Psoas muscle (tissue), 8 donors: ENCODE measurements at places on chromosomes 2 and 18. TPM values are rescaled to one million over a fixed set of nuclear protein-coding genes. Genes with fewer than 3 reads are reported as not detected.

- DNase-seq, result peak; percentile 81
These were observed 4.0 kb downstream of the ID2 start for GRCh38 chr2:8685697-8686358.

GRCh38 chr2:184779777-184780176 lies 181.4 kb downstream of the ZNF804A start:
- DNase-seq, result no peak

GRCh38 chr2:184302506-184302905 lies 295.8 kb upstream of the ZNF804A start:
- DNase-seq, result no peak

DNA sequence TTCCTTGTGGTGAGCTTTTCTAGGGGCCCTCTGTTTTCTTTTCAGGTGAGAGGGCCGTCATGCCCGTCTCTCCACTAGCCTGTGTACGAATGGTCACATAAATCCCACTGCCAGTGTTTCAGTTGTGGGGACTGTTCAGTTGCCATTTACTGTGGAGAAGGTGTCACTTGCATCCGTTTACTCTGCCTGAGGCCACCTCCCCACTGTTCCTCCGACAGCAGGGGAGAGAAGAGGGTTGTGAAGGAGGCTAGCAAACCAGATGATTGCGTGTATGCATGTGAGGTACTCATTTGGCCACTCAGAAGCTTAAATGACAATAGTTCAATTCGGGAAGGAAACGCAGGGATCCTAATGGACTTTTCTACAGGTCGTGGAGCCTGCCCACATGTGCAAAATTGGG lies 3.3 kb downstream of the MTCL1 start:
- no peak for DNase-seq

GRCh38 chr2:211176514-211177141 lies 620.2 kb downstream of the CPS1 start:
- no peak for DNase-seq

DNA sequence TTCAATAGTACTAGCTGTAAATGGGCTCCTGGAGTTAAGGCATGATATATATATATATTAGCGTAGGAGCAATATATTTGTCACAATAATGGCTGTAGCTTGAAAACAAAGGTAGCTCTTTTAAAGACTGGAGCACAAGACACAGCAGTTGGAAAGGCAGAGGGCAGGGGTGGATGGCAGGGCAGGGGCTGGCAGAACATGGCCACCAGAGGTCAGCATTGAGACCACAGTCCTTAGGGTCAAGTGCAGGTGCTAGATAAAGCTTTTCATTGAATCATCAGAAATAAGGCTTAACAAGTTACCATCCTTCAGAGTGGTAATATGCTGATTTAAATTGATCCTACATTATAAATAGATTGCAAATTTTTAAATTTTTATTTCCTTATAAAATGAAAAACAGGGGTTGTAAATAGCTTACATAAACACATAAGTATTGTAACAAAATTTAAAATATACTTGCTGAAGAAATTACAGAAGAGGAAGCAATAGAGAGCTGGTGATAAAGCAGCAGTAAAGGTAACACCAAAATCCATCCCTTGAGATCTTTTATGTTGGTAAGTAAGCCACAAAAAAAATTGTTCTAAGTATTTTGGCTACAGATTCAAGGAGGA lies 161.2 kb upstream of the PIEZO2 start:
- DNase-seq, result peak; percentile 76

SERPINB4 gene
- not detected for total RNA-seq

DNA sequence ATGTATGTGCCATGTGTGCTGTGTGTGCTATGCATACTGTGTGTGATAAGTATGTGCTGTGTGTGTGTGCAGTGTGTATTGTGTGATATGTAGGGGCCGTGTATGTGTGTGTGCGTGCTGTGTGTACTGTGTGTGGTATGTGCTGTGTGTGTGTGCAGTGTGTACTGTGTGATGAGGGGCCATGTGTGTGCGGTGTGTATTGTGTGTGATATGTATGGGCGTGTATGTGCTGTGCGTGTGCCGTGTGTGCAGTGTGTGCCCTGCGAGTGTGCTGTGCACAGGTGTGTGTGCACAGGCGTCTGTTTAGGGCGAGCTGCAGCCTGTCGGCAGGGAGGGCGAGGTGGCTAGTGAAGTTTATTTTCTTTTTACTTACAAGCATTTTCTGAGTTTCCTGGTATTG lies 16.1 kb downstream of the SNORC start:
- no peak for DNase-seq

KCNE4 gene
- total RNA-seq, result 0.84 TPM

PTCD3 gene
- 100 TPM for total RNA-seq

DNA sequence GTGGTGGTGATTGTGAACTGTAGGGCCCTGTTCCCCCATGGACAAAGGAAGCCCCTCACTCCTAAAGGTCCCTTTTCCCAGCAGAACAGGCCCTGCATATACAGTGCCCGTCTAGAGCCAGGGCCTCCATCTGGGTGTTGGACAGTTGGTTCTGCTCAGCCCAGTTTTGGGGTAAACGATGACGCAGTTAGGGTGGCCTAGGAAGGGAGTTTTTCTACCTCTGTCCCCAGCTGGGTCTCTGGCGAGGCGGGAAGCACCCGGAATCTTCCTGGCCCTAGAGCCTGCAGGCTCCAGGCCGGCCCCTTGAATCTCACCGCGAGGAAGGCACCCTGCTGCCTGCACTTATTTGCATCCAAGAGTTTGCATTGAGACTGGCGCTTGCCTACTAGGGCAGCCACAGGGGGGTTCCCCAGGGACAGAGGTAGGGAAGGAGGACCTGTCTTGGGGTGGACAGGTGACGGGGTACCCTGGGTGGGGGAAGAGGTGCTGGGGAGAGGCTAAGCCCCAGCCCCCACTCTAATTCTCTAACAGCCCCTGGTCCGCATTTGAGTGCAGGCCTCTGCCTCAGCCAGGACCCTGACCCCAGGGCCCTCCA lies 529 bp upstream of the MTA3 start:
- DNase-seq, result peak; percentile 57

- DNase-seq, result no peak
These were observed 100.5 kb downstream of the CABYR start for GRCh38 chr18:24239341-24239740.

DNA sequence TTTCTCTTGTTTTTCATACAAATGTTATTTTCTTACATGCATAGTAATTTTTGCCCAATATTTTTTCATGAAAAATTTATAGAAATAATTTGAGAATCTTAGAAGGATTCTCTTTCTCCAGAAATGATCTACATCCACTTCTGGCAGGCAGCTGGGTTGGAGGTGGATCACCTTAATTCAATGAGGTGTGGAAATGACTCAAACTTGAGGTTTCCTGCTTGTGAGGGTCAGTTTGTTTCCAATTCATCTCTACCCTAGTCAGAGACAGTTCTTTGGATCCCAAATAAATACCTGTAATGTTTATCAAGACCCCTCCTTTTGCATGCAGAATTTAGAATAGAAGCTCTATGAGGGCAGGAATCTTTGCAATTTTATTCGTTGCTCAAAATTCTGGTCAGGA lies 35.0 kb upstream of the DYNAP start:
- DNase-seq, result no peak

DNA sequence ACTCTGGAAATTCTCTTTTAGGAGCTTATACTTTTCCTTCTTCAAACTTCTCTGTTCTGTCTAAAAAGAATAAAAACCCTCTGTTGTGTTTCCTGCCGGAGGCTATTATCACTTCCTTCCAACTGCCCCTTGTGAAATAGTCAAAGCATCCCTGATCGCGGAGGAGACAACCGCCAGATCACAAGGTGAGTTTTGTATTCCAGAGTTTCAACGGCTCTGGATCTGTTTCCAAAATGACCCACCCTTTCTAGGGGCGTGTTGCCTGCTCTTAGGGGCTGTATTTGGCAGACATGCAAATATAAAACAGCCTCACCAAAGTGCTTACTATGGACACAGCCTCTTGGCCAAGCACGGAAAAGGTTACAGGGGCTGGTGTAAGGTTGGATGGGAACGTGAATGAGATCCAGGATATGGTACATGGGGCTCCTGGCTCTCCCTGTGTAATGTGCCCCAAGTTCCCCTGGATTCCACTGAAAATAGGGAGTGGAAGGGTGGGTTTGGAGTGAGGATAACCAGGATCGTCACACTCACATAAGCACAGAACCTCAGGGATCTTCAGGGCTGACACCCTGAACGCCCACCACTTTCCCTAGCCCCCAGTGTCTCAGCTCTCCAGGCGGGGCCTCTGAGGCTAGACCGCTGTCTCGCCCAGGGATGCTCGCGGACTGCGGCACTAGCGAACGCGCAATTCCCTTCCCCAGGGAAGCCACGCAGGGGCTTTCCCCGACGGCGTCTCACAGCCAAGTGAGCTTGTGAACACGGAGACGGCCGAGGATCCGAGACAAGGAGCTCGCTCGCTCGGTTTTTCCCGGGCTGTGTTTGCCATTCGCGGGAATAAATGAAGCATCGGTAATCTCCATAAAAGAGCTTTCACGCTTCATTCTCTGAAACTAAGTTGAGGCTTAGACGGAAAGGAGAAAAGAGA lies 14.4 kb downstream of the EN1 start:
- DNase-seq, result no peak

DNA sequence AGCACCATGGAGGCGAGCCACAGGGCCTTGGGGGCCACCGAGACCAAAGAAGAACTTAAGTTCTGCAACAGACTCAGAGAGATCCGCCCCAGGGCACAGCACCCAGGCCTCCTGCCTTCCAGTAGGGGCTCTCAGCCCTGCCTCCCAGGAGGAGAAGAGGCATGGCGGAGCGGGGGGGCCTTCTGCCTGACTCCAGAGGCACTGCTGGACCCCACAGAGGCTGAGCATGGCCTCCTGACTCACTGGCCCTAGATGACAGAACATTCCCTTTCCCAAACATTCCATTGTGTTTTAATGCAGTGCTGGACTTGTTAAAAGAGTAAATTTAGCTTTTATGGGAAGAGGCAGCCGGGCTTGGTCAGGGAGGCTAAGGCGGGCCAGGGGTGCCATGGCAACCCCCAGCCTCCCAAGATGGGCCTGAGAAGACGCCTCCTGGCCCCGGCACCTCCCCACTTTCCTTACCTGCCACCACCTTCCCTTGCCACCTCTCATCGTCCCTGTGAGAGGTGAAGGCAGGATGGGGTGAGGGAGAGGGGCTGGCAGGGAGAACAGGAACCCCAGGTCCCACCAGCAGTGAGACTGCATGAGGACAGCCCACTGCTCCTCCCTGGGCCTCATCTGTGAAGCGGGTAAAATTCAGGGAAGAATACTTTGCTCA lies 65.4 kb downstream of the SMAD7 start:
- DNase-seq, result no peak

DNER gene
- 0.54 TPM for total RNA-seq

SULT1C4 gene
- 4.2 TPM for total RNA-seq

DNA sequence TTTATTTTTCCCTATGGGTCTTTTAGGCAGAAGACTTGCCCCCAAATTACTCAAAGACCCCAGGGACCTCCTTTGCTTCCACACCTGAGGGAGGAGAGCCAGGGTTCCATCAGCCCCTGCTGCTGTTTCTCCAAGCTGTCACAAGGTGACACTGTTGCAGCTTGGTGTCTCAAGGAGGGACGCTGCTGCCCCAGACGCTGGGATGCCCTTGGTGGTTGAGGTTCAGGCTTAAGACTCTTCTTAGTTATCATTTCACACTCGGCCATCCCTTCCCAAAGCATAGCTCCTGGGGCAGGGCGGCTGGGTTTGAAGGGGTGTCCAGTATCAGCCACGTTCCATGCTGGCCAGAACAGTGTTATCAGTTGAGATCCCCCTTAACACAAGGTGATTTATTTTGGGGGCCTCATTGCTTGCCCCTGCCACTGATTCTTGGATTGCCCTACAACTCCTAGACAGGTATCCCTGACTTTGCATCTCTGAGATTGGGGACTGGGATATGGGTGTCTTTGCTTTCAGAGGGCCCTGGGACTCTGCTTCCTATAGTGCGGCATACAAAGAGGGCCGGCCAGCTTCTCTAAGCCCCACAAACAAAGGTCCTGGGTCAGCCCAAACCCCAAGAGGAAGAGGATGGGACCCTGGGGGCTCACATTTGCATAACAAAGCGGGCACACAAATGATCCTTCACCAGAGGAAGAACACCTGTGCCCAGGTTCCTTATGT lies 22.7 kb downstream of the GPR55 start:
- DNase-seq, result no peak

- no peak for DNase-seq
These were observed 61.6 kb downstream of the CCDC93 start for GRCh38 chr2:117952228-117952627.

DNA sequence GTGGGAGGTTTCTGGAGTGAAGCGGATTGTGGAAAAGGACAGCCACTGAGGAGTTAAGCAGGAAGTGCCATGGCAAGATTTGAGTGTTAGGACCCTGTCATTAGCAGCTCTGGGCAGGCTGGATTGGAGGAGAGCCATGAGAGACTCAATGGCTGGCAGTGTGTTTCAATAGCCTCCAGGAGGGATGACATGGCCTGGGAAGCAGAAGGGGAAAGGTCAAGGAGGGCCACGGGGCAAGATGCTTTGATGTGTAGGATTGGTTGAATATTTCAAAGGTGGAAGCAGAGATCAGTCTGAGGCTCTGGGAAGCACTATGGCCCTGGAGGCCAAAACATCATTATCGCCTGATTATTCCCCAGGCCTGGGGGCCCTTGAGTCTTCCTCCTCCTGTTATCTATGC lies 229.0 kb upstream of the HS6ST1 start:
- no peak for DNase-seq

DNA sequence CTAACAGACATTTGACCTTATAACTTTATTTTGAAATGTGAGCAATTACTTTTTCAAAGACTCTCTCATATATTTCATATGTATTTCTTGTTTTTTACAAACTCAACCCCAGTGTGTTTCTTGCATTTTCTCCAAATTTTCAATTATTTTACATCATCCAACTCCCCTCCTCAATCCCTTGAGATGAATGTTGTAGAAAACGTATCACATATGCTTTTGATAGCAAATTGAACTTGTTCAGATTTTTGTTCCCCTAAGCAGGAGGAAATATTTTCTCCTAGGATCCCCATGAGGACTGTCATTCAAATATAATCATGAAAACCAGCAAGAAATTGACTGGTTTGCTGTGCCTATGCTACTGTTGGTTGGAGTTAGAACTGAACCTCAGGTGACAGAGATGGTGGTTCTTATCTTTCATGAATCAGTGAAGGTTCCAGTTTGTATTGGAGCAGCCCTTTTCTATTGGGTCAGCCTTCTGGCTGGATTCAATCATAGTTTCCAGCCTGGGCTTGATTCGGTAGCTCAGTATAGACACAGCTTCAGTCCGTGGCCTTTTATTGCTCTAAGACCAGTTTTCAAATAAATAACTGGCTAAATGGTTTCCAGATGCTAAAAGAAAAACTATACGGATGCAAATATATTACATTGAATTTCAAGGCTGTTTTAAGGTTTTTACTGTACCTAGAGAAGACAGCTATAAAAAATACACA lies 591.0 kb downstream of the EPHA4 start:
- DNase-seq, result no peak

DNA sequence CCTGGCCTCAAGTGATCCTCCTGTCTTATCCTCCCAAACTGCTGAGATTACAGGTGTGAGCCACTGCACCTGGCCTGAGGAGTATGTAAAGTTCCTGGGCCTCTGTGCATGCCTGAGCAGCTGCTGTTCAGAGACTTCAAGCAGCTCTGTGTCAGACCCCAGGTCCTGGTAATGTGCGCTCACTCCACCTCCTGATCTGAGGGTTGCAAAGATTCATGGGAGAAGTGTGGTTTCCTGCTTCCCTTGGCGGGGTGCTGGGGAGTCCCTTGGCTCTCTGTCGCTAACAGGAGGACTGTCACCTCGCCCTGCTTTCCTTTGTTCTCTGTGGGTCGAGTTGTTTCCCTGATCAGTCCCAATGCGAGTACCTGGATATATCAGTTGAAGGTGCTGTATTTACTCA lies 8.6 kb upstream of the IL36A start:
- DNase-seq, result no peak
